ENCODE measurements at places on chromosomes 7 and 10. TPM values are rescaled to one million over a fixed set of nuclear protein-coding genes. Genes with fewer than 3 reads are reported as not detected.

Gene SPDYE11
- 0.65 TPM for polyA plus RNA-seq

Gene HOXA6
- polyA plus RNA-seq, result 3.5 TPM

Gene ABCB1
- 0.13 TPM for polyA plus RNA-seq

Gene MYH16
- not detected for polyA plus RNA-seq

Gene KIAA1549
- 2.1 TPM for polyA plus RNA-seq

Gene HPSE2
- polyA plus RNA-seq, result not detected

Gene CNNM1
- polyA plus RNA-seq, result 1.1 TPM

Gene PILRA
- polyA plus RNA-seq, result 1.7 TPM

Gene DKK1
- 747 TPM for polyA plus RNA-seq

All from GM23248 (cell line).